ENCODE measurements at places on chromosomes 5 and 9. TPM values are rescaled to one million over a fixed set of nuclear protein-coding genes. Genes with fewer than 3 reads are reported as not detected.

DNA sequence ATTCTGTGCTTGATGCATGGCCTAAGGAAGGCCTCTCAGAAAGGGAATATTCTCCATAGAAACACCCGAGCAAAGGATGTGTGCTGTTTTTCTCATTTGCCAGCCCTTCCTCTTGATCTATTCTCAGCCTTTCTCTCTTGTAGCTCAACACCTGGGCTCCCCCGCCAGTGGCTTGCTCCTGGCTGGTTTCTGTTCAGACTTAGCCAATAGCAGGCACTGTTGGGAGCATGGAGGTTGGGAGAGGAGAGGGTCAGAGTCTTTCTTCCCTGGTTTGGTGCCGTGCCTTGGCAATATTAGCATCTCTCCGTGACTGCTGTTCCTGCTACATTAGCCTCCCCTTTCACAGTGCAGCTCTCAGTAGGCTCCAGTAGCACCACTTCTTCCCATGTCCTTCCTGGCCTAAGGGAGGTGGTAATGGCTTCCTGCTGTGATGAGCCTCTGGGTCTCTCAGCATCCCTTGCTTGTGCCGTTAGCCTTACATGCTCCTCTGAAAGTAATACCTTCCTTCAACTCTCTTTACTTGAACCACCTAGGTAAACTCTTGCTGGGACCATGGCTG is 269.7 kb upstream of the GAS1 start:
- no peak for DNase-seq

DNA sequence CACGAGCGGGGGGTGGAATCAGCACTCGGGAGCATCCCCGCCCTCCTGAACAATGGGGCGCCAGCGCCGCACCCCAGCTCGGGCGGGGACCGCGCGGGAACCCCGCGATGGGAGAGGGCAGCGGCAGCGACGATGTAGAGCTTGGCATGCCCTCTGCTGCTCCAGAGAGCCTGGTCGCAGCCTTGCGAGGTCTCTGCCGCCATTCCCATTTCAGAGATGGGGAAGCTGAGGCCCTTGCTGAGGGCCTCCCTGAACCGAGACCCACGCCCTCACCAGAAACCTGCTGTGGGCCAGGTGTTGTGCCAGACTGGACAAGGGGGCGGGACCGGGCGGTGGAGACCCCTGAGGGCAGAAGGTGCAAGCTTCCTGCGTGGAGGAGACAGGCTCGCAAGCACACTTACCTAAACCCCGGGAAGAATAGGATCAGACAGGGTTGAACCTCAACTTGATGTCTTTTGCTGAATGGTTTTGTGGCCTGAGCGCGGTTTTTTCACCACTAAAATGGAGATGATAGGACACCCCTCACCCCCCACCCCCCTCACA is 647 bp upstream of the MEGF9 start:
- no peak for DNase-seq

DNA sequence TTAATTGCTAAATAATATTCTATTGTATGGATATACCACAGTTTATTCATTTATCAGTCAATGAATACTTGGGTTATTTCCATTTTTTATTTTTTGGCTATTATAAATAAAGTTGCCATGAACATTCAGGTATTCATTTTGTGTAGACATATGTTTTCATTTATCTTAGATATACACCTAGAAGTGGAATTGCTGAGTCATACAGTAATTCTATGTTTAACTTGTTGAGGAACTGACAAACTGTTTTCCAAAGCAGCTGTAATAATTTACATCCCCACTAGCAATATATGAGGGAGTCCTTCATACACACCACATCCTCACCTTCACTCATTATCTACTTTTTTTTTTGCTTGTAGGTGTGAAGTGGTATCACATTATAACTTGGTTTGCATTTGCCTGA is 123.6 kb downstream of the FBN2 start:
- no peak for DNase-seq

- no peak for DNase-seq
Measured at GRCh38 chr9:78297672-78297961, 692 bp downstream of the PSAT1 start.

GRCh38 chr9:133874060-133874657 is 118.0 kb downstream of the VAV2 start:
- peak; percentile 97 for DNase-seq

REEP2 gene
- total RNA-seq = 5.5 TPM

FAM153A gene
- total RNA-seq = not detected

Measured in RPMI7951 (cell line).